ENCODE measurements at places on chromosomes 1 and 21. TPM values are rescaled to one million over a fixed set of nuclear protein-coding genes. Genes with fewer than 3 reads are reported as not detected.

PPFIA4 gene
- 9.4 TPM for total RNA-seq

GRCh38 chr1:48055876-48056764 lies 58.9 kb upstream of the TRABD2B start:
- H3K4me3 ChIP-seq: no peak overlapping the region
- peak; percentile 37 for DNase-seq
- no peaks in the 10 kb centered on the region for H3K27me3 ChIP-seq
- no peaks in the 10 kb centered on the region for H3K36me3 ChIP-seq
- H3K27ac ChIP-seq: no peak overlapping the region

- H3K27me3 ChIP-seq: no peaks in the 10 kb centered on the region
- no peaks in the 10 kb centered on the region for H3K36me3 ChIP-seq
- DNase-seq: no peak
- no peak overlapping the region for H3K4me3 ChIP-seq
Measured at GRCh38 chr1:230568676-230569075, 73.6 kb upstream of the COG2 start.

DNA sequence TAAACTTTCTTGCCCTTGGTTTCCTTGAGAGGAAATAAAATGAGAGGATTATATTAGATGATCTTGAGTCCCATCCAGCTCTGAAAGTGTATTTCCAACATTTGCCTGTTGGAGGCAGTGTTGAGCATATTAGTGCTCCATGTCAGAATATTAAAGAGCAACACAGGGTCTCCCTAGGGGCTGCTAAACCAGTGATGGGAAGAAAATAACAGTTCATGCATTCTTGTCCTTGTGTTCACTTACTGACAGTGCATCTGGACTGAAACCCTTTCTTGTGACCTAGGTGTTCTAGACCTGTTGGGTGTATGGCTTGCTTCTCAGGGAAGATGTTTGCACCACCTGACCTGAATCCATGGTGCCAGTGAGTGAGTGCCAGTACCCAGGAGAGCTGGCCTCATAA lies 124.7 kb upstream of the KIAA0040 start:
- no peak overlapping the region for H3K27ac ChIP-seq
- DNase-seq: no peak
- peaks cover 13% of the 10 kb centered on the region for H3K4me1 ChIP-seq
- H3K27me3 ChIP-seq: no peaks in the 10 kb centered on the region

DNA sequence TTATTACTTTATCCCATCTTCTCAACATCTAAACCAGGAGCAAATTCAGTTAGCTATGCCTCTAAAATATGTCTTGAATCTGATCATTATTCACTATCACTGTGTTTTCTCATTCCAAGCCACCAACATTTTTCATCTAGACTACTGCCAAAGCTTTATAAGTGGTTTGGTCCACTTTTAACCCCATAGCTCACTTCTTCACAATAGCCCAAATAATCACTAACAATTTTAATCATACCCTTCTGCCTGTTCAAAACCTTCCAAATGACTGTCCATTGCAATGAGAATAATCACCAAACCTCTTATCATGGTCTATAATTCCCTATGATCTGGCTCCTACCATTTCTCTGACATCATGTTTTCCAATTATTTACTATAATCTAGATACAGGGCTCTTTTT lies 149.8 kb upstream of the ZNHIT6 start:
- no peaks in the 10 kb centered on the region for H3K36me3 ChIP-seq
- DNase-seq: no peak
- no peak overlapping the region for H3K4me3 ChIP-seq
- H3K27ac ChIP-seq: no peak overlapping the region
- H3K4me1 ChIP-seq: no peaks in the 10 kb centered on the region
- no peaks in the 10 kb centered on the region for H3K27me3 ChIP-seq

- no peaks in the 10 kb centered on the region for H3K36me3 ChIP-seq
- no peaks in the 10 kb centered on the region for H3K27me3 ChIP-seq
- H3K4me3 ChIP-seq: no peak overlapping the region
- peaks cover 23% of the 10 kb centered on the region for H3K4me1 ChIP-seq
- no peak for DNase-seq
Measured at GRCh38 chr1:211920602-211921226, 90.2 kb upstream of the LPGAT1 start.
